ENCODE measurements at places on chromosomes 4 and X.

DNA sequence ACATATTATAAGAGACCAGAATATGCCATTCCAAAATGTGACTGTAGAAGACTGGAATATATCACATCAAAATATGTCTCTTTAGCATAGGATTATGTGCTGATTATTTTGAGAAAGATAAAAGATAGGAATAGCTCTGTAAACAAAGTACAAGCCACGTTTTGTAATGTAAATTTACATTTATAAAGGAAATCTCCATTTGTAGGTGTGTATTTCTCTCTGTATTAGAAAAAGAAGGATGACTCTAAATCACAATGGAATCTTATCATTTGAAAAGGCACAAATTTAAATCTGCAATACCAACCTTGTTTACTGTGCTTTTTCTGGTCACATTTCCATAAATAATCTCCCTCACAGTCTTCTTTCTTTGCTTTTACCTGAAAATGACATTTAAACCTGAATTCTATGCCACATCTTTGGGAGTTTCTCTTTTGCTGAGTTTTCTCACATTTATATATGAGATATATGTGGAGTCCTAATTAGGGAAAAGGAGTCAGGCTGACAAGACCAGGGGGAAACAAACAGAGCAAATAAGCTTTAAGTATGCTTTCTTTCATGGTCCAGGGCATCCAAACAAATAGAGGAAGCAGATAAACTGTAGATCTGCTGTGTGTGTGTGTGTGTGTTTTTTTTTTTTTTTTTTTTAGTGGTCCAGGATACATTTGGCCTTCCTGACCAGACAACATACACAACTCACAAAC lies 244.0 kb downstream of the CPXCR1 start:
- ATAC-seq: no peak

DNA sequence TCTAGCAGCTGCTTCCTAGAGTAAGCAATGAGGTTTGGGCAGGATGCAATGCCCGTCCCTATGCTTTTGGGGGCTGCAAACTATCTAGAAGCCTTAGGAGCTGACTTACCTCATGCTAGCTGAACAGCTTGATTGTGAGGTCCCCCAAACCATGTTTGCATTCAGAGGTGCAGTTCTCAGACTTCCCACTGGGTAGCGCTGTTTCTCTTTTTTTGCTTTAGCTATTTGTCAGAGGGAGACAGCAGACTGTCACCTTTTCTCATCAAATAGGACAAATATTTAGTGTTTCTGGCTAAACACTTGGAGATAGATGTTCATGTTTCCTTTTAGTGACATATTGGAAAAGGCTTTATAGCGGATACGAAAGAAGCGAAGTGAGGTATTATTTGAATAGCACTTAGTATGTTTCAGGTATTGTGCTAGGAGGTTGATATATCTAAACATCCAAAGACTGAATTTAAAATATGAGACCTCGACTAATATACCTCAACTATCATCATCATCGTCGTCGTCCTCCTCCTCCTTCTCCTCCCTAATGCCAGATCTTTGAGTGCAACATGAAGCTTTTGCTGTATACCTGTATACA lies 18.7 kb upstream of the TMEM192 start:
- ATAC-seq: peak; percentile 96

DNA sequence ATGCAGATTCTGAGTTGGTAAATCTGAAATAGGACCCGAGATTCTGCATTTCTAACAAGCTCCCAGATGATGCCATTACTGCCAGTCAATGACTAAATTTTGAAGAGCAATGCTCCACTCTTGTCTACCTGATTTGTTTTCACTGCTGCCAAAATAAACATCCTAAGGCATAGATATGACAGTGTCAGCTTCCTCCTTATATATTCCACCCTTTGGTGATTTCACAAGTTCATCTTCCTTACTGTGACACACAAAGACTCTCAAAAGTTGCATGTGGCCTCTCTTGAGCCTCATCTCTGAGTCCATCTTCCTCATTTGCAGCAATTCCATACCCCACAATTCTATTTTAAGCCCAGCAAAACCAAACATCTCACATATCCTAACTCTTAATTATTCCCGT lies 110.9 kb downstream of the FBXW7 start:
- ATAC-seq: no peak

GRCh38 chr4:21126014-21126512 lies 425.8 kb downstream of the PACRGL start:
- ATAC-seq: no peak

GRCh38 chr4:130825284-130825683 lies 1729.3 kb downstream of the C4orf33 start:
- no peak for ATAC-seq

DNA sequence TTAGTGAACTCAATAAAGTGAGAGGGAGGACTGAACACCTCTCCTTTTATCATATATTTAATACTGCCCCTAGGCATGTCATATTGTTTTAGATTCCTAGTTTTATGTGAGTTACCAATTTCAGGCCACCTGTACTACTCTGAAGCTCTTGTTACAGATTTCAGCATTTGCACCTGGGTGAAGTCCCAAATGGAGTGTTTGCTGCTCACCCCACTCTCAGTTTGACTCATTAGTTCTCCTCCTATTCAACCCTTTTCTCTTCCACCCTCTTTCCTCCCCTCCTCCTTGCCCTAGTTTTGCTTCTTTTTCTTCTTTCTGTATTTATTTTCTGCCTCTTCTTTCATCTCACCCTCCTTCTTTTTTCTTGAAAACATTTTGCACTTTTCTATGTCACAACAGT lies 1852.2 kb upstream of the IGFBP7 start:
- ATAC-seq: no peak

- ATAC-seq: no peak
Measured at GRCh38 chr4:11293866-11294265, 134.8 kb downstream of the HS3ST1 start.

DNA sequence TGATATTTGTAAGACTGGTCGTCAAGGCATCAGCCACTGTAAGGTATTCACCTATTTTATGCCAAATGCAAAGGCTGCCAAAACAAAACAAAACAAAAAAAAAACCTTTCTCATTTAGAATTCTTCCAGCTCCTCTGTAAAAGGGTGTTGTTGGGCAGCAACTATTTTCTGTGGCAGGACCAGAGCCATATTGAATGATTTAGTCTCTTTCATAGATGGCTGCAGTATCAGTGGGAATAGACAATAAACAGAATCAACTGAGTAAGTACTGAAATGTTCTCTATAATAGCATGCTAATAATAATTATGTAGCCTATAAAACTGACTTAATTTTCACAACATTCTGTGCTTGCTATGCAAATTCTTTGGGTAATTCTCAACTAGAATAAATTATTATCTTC lies 389.7 kb upstream of the PABPC4L start:
- no peak for ATAC-seq

DNA sequence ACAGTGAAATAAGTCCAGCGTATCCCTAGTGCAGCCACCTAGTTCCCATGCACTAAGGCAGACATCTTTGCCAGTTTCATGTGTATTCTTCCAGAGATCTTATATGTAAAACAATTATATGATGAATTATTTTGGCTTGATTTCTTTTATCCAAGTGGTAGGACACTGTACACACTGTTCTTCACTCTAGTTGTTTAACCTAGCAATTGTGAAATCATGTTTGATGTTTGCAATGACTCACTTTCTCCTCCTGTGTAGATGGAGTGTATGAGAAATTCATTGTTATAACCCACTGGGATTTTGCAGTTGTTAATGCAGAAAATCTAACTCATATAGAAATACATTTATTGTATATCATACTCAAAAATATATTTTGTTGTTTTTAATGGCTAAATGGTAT lies 17.5 kb upstream of the TBC1D1 start:
- ATAC-seq: no peak

GRCh38 chr4:40453912-40454311 lies 118.8 kb downstream of the CHRNA9 start:
- no peak for ATAC-seq

- no peak for ATAC-seq
Measured at GRCh38 chr4:168853770-168854169, 156.3 kb downstream of the CBR4 start.

DNA sequence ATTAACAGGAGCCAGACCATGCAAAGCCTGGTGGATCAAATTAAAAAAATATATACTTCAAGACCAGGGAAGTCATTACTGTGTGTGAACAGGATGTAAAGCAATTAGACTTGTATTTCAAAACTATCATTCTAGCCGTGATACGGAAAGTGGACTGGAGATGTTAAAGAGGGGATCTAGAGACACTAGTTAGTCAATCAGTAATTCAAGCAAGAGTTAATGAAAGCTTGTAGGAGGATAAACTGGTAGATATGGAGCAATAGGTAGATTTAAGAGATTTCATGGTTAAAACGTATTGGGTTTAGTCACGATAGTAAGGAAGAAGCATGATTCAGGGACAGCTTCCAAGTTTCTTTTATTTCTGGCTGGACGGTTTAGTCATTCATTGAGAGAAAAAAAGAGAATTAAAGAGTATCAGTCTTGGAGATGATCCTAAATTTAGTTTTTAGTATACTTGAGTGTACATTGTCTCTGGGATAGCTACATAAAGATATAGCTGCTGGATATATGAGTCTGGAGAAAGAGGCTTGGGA lies 3.9 kb downstream of the MAD2L1 start:
- no peak for ATAC-seq

- 0 out of 3 replicates have a peak, but pooled peaks have one; percentile 25 for ATAC-seq
Measured at GRCh38 chr4:2280531-2281300, 18.8 kb upstream of the MXD4 start.

DNA sequence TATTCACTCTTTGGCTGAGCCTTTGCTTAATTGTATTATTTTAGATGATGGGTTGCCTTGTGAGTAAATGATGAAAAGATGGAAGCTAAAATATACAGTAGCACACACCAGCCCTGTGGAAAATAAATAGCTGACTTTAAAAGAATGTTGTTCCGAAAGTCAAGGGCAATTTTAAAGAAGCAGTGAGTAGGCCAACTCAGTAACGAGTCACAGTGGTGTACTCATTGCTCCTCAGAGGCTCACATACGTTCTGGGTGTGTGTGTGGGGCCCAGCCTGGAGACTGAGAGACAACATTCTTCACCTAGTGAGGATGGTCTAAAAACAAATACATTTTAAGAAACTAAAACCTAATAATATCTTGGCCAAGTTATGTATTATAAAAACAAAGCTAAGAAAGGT lies 640.3 kb downstream of the TRIML1 start:
- ATAC-seq: no peak

DNA sequence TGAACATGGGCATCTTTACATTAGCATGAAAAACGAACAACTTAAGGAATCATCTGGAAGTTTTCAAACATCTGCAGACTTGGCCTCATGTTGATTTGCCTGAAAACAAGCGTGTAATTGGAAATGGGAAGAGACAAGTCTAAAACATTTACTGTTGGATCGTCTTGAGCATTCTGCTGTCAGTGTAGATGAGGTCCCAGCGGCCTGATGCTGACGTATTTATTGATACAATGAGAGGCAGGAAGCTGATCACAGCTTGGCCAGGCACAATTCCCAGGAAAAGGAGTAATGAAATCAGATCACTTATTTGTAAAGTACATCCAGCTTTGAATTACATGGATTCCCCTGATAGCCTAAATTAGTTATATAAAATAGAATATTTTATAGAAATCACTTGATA lies 210.6 kb downstream of the CLCN4 start:
- no peak for ATAC-seq

DNA sequence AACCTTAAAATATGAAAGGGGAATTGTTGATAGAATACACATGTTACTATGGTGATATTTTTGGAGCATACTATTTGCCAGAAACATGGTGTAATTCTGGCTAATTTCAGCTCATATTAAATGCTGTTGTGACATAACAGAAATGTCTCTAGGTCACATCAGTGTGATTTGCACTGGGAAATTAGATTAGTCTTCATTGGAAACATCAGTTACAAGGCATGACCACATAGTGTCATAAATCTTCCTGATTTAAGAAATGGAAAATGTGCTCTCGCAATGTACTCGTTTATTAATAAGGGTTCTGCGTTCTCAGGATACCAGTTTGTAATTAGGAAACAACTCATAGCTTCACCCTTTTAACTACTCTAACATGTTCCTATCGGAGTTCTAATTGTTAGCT lies 72.9 kb upstream of the GYPA start:
- no peak for ATAC-seq

- peak; percentile 66 for ATAC-seq
Measured at GRCh38 chrX:118603981-118604380, 108.4 kb downstream of the DOCK11 start.

- peak; percentile 53 for ATAC-seq
Measured at GRCh38 chrX:40871385-40872082, 136.2 kb upstream of the MED14 start.

GRCh38 chrX:103584596-103584995 lies 719 bp upstream of the TCEAL4 start:
- ATAC-seq: peak; percentile 34

GRCh38 chr4:83631066-83631465 lies 95.2 kb downstream of the GPAT3 start:
- no peak for ATAC-seq

- ATAC-seq: no peak
Measured at GRCh38 chrX:124113621-124114600, 152.4 kb downstream of the STAG2 start.

- ATAC-seq: peak; percentile 31
Measured at GRCh38 chrX:108736509-108737479, at the start of gene IRS4. Gene IRS4 (minus strand): TSS chrX:108736563.

DNA sequence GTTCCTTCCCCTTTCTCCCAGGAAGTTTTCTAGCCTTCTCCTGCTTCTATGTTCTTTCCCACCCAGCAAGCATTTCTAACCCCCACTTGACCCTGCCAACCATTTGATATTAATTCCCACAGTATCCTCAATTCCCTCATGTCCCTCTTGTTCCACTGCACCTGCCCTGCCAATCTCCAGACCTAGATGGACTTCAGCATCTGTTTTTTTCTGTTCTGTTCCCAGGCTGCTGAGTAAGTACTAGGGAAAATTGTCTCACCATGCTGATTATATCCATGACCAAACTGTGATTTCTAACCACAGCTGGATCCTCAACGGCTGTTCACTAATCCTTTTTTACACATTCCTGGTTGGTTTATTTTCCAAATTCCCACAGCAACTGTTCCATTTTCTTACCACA lies 37.7 kb downstream of the CLCN5 start:
- ATAC-seq: no peak

DNA sequence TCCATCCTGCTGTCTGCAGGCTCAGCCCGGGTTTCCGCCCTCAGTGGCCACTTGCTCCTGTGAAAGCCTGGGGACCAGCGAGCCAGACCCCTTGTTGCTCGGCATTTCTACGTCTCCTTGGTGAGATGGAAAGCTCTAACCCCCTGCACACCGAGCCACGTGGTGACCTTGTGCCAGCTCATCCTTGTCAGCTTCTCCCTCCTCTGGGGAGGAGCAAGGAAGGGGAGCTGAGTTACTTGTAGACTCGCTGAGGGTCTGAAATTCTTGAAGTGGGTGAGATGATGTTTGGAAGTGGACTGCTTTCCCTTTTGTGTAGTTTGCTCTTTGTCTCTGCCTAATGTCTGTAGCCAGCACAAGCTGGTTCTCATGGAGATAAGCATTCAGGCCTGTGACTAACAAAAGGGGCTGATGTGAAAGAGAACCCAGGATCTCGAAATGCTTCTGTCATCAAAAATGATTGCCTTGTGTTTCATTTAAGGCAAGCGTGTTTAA lies 29.3 kb downstream of the RGS12 start:
- ATAC-seq: no peak

DNA sequence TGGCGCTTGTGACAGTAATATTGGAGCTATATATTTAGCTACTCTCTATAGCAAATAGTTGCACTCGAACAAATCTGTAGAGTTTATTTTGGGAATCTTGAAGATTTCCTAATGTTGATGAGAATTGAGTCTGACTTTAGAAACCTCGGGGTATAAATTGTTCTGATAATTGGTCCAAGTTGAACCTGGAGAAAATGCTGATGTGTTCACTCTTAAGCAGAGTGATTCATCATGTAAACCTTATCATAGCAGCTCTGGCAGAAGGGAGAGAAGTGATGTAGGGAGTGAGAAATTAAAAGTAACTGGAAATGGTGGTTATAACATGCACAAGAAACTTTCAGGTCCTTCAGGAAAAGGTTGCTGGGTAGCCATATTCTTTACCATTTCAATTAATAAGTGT lies 16.4 kb upstream of the SLC4A4 start:
- no peak for ATAC-seq

All from SK-N-SH treated with all-trans-retinoic acid at 6 μM for 48 hours (cell line).